ENCODE measurements at places on chromosomes 6 and 20.
A peak's percentile ranks its signal among the peaks of the same experiment; 100 is the strongest.

DNA sequence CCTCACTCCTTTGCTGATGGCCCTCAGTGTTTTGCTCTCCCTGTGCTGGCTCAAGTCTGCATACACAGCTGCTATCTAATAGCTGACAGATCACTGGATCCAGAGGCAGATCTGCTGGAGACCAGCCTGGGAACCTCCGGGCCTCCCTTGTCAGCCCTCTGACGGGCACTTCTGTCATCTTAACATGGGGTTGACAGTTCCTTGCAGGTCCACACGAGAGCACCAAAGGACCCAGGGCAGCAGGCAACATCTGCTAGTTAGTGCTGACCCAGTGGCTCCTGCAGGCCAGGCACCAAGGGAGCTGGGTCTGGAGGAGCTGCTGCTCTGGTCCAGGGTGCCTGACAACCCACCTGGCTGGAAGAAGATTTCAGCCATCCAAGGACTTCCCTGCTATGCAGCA, 208.1 kb downstream of the UST start:
- DNase-seq, result no peak

GRCh38 chr6:127186889-127187288, 68.4 kb downstream of the RSPO3 start:
- no peak for DNase-seq

- DNase-seq, result no peak
Measured at GRCh38 chr20:45330476-45330875, 17.7 kb downstream of the SDC4 start.

- no peak for DNase-seq
Measured at GRCh38 chr6:55632953-55633352, 54.0 kb upstream of the HMGCLL1 start.

DNA sequence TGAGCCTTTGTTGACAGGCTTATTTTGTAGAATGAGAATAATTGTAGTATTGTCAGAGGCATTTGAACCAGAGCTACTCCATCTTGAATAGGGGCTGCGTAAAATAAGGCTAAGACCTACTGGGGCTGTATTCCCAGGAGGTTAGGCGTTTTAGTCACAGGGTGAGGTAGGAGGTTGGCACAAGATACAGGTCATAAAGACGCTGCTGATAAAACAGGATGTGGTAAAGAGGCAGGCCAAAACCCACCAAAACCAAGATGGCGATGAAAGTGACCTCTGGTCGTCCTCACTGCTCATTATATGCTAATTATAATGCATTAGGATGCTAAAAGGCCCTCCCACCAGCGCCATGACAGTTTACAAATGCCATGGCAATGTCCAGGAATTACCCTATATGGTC, 82.7 kb downstream of the PFDN4 start:
- no peak for DNase-seq

- no peak for DNase-seq
Measured at GRCh38 chr20:51536116-51537069, 6.1 kb downstream of the NFATC2 start.

DNA sequence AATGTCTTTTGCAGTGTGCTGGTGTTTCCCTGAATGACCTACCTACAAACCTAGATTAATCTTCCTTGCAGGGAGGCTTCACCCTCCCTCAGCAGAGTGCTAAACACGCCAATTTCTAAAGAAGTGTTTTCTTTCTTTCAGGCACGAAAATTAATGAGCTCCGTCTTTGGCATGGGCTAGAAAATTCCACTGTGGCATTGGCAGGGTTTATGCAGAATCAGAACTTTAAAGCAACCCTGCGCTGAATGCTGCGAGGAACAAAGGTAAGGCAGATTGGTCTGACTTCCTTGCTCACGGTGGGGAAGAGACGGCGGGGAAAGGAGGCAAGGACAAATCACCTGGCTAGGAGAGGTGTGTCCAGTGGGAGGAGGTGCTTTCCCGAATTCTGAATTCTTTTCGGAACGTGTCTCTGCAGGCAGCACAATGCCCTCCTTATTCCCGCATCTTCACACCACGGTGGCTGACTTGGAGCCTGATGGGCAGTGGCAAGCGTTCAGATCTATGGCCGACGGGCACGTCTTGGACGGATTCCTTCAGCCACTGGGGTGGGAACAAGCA, 6.2 kb upstream of the BANF2 start:
- no peak for DNase-seq

- DNase-seq, result peak; percentile 62
Measured at GRCh38 chr20:316316-317068, 8.9 kb upstream of the SOX12 start.

DNA sequence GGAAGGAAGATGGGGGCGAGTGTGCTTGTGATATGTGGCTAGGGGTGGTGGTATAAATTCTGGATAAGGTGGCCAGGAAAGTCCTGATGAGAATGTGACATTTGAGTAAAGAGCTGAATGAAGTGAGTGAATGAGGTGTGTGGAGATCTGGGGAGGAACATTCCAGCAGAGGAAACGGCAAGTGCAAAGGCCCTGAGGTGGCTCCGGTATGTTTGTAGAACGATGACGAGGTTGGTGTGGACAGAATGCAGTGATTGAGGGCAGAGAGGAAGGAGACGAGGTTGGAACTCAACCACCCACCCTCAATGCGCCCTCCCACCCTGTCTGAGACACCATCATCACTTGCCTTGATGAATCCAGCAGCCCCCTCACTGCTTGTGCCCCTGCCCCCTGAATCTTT, 214.1 kb upstream of the RNF24 start:
- no peak for DNase-seq

DNA sequence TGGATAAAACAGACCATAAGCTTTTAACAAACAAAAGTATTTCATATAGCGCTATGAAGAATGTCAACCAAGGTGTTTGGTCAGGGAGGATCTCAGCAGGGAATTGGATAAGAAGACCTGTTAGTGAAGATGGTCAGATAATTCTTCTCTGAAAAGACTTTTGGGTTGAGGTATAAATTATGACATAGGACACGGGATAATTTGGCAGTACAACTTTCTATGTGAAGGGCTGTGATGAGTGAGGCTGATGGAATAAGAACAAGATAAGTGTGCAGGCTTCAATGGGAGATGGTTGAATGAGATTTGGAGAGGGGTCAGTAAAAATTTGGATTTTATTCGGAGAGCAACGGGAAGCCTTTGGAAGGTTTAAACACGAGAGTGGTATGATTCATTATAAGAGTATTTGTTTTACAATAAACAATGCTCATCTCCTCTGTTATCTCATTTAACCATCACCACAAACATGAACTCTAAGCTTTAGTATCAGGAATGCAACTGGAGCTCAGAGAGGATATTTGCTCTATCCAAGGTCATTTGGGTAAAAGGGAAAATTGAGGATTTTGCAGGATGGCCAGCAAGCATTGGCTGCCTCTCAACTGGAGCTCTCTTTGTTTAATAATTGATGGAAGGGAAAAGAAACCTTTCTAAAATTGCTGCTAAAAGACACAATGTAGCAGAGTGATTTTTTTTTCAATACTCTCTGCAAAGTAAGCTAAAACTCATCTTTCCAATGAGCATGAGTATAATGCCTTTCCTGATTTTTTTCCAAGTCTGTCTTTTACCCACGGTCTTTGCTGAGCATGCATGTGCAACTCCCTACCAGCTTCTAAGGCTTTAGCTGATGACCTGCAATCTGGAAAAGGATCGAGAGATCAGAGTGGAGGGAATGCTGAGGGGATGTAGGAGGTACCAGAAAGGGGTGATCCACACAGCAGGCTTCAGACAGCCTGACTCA, 534.0 kb downstream of the CBLN4 start:
- no peak for DNase-seq

- no peak for DNase-seq
Measured at GRCh38 chr6:109471105-109471810, 11.8 kb downstream of the ZBTB24 start.

DNA sequence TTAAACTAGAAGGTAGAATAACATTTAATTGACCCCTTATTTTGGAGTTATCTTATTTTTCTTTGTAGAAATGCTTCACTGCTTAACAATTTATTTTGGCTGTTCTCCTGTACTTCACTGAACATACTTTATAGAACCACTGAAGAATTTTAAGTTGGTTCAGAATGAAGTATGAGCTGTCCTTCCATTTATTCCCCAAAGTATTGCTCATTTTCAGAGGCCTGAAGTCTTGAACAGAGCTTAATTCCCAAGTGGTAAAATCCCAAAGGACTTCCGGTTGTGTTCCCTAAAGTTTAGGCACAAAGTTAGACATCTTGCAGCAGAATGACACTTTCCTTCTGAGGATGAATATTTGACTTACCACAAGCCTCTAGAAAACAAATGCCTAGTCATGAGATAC, 233.3 kb downstream of the TINAG start:
- no peak for DNase-seq

GRCh38 chr6:46015119-46015968, at the start of gene CLIC5:
TSS of gene CLIC5 (minus strand) at chr6:46015860. CDS start at chr6:46015542, 318 bp downstream.
- DNase-seq, result no peak

- no peak for DNase-seq
Measured at GRCh38 chr20:1362484-1362883, 30.4 kb downstream of the FKBP1A start.

DNA sequence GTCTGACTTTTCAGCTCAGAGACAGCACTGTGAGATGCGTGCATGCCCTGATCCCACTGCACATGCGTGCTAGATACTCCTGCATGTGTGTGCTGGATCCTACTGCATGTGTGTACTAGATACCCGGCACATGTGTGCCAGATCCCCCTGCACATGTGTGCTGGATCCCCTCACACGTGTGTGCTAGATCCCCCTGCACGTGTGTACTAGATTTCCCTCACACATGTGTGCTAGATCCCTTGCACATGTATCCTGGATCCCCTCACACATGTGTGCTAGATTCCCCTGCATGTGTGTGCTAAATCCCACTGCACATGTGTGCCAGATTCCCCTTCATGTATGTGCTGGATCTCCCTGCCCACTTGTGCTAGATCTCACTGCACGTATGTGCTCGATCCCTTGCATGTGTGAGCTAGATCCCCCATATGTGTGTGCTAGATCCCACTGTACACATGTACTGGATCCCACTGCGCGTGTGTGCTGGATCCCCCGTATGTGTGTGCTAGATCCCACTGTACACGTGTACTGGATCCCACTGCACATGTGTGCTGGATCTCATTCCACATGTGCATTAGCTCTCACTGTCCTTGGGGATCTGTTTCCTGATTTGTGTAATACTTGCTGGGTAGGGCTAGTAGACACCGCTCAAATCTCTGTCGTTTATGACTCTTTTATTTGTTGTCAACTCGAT, 214.6 kb downstream of the SMOC2 start:
- no peak for DNase-seq

GRCh38 chr20:31806564-31807355, 12.4 kb upstream of the MYLK2 start:
- DNase-seq, result no peak

GRCh38 chr6:137766596-137767370, 100.3 kb upstream of the TNFAIP3 start:
- no peak for DNase-seq

GRCh38 chr6:163688739-163689362, 274.3 kb downstream of the QKI start:
- no peak for DNase-seq

DNA sequence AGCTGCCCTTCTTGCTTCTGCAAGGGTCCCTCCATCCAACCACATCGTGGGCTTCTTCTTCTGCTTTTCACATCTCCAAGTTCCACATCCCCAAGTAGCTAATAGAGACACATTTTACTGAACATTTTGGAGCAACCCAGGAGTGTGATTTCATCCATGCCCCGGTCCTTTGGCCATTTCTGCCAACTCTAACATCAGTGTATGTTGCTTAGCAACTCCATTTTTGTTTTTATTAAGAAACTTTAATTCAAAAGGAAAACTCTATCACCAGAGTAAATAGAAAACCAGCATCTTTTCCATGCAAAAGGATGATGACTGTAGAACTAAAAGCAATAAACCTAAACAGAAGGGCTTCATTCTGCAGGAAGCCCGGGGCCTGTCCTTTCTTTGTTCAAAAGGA, 32.7 kb upstream of the SULF2 start:
- DNase-seq, result no peak

- DNase-seq, result no peak
Measured at GRCh38 chr20:37523911-37524700, 3.1 kb downstream of the NNAT start.

DNA sequence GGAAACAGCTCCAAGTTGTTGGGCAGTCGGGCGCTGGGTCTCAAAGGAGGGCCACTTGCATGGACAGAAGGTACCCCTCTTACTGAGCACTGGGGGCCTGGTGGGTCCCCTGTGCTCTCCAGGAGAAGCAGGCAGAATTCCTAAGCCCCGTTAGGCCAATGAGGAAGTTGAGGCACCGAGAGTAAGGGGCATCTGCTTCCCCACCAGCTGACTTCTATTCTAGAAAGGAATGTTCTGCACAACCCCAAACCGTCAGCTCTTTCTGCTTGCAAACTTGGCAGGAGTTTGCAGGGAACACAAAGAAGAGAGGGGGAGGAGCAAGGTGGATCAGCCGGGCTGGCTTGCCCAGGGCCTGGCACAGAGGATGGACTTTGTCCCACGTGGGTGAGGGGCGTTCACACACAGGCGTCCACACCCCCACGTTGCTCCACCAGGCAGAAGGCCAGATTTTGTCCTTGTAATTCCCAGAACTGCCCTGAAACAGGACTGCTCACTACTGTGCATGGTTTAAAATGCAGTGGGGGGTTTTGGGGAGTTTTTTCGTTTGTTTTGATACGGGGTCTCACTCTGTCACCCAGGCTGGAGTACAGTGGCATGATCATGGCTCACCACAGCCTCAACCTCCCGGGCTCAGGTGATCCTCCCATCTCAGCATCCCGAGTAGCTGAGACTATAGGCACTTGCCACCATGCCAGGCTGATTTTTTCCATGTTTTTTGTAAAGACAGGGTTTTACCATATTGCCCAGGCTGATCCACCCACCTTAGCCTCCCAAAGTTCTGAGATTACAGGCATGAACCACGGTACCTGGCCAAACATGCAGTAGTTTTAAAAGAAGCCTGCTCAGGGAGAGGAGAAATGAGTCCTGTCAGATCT, 93.3 kb downstream of the SNX5 start:
- peak; percentile 94 for DNase-seq

DNA sequence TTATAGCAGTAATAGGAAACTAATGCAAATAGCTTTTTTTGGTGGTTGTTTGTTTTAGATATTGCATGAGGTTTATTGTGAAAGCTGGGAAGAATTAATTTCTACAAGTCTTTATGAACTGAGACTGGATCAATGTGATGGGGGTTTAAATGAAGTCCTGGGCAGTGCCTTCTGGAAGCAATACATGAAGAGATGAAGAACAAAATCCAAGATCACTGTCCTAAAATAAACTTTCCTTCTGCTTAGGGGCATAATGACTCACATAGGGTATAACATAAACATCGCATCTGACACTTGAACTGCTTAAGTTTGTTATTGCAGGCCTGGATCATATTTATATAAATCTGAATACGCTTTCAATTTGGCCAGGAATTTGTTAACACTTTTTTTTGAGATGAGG, 20.9 kb upstream of the SHLD1 start:
- peak; percentile 97 for DNase-seq
